Stimulated activated CD4-positive, alpha-beta T cell treated with anti-CD3 and anti-CD28 coated beads, TNF-alpha, amount 100 ng/mL, for 48 hours (primary cell): ENCODE measurements at places on chromosomes 3 and 15.
A peak's percentile ranks its signal among the peaks of the same experiment; 100 is the strongest.

GRCh38 chr3:102068327-102068726 lies 219.0 kb downstream of the NFKBIZ start:
- DNase-seq = no peak

DNA sequence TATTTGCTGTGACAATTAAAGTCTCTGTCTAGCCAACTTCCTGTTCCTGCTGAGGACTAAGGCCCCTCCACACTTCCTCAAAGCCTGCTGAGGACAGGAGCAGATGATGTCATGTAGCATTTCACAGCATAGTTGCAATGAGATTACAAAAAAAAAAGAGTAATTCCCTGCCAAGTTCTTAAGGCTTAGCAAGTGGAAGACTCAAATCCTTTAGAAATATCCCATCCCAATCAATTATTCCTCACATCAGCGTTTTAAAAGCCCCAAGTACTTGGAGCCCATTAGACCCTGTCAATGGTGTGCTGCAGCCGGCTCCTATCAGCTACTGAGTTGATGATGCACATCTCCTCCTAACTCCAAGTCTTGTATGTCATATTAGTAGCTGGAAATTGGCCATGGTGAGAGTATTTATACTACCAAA lies 51.7 kb downstream of the TRANK1 start:
- no peak for DNase-seq

DNA sequence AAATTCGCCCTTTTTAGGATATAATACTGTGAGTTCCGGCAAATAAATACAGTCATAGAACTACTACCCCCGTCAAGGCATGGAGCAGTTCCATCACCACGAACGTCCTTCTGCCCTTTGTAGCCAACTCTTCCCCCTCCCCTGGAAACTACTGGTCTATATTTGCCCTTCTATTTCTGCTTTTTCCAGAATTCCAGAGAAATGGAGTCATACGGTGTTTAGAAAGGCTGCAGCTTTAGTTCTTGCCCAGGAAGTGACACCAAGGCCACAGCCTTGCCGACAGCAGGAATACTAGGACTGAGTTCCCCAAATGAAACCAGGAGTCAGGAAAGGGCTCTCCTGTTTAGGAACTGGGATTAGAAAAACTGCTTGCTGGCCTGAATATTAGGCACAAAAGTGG lies 291.2 kb downstream of the FAM43A start:
- DNase-seq = no peak

GRCh38 chr3:2823031-2823430 lies 287.1 kb downstream of the IL5RA start:
- DNase-seq = no peak

DNA sequence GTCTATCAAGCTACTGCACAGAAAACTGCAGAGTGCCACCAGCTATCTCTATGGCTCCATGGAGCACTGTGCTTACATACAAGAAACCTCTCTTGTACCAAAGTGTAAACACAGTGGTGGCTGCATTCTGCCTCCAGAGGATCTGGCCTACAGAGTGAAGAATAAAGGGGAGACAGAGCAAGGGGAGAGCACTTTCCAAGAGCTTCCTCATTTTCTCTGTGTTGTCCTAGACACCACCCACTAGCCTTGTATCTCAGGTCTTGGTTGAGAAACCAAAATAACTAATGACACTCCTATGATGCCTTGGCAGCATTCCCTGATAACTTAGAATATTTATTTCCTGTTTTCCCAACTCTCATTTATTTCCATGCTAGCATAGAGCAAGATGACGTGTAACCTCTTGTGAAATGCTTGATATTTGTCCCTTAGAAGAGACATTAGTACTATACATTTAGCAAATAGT lies 56.9 kb upstream of the PHLDB2 start:
- DNase-seq = no peak

GRCh38 chr3:12349895-12350811 lies 61.3 kb downstream of the PPARG start:
- no peak for DNase-seq

DNA sequence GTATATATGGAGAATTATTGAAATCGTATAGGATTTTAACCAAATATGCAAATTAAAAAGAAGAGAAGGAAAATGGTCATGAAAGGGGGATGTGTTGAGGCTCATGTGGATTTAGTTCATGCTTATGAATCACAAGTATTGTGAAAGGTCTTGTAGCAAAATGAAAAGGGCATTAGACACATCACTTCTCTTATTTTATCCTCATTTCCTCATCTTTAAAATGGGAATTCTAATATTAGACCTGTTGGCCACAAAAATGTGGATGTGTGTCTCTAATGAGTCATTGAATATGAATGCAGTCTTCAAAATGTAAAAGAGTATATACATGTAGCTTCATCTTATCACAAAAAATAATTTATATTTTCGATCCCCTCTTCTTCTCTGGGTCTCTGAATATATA lies 14.9 kb upstream of the ALCAM start:
- no peak for DNase-seq

DNA sequence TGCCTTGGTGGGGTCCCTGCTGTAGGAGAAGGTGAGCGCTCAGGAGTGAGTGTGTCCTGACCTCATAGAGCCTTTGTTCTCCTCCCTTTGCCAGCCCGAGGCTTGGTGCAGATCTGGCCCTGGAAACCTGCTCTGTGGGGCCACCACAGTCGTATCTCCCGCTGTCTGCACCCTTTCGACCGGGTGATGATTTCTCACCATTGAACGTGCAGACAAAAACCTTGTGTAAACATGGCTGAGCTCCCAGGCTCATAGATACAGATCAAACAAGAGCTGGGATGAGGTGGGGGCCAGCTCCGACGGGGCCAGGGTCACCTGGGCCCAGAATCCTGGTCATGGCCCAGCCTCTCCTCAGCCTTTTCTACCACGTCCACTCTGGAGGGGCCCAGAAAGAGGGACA lies 34.6 kb upstream of the ESYT3 start:
- DNase-seq = no peak

- no peak for DNase-seq
Observed at GRCh38 chr15:48720646-48721045, 75.1 kb upstream of the FBN1 start.

- DNase-seq = no peak
Observed at GRCh38 chr3:127337911-127338531, 50.2 kb upstream of the PRR20G start.

GRCh38 chr3:12705981-12706380 lies 42.1 kb upstream of the RAF1 start:
- no peak for DNase-seq

DNA sequence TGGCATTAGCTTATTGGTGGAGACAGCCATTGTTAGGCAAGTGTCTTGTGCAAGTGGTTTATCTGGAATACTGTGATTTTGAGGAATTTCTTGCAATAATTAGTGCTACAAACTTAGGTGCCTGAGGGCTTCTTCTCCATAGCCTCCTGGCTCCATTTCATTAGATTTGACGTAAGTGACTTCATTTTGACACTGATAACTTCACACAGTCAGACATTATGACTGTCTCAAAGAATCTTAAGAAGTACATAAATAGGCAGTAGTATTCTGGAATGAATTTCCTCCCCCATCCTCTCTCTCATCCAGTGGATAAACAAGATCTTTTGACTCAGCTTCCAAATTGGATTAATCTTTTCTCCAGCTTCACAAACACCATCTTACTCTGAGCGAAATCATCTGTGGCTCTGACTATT lies 19.0 kb downstream of the ARL14 start:
- no peak for DNase-seq

- peak; percentile 41 for DNase-seq
Observed at GRCh38 chr3:107523539-107524325, 970 bp downstream of the BBX start.

- DNase-seq = no peak
Observed at GRCh38 chr3:196489747-196490146, 13.8 kb downstream of the RNF168 start.

DNA sequence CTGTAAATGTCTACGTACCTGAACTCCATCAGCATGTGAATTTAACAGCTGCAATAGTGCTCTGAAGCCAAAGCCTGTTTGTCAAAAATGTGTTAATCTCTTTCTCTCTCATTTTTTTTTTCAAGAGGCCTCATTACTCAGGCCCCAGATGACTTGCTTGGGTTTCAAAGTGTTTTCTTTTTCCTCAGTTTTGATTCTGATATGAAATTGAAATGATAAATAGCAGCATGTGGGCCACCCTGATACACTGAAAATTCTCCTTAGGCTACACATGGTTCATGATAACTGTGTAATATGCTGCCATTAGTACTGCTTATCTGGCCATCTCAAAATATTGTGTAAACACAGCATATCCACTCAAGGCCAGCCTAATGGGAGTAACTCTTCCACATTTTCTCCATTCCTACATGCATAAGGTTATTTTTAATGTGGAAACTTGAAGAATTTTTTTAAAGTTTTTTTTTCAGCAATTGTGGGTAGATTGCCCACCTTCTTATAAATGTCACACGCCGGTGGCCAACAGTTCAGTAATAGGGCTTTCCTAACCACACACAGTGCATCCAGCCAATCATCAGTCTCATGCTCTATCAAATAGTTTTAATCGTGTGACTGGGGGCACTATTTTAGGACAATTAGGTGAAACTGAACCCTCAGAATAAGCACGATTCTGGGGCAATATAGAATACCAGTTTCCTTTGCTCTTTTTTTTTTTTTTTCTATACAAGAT lies 13.1 kb upstream of the DENND4A start:
- no peak for DNase-seq

DNA sequence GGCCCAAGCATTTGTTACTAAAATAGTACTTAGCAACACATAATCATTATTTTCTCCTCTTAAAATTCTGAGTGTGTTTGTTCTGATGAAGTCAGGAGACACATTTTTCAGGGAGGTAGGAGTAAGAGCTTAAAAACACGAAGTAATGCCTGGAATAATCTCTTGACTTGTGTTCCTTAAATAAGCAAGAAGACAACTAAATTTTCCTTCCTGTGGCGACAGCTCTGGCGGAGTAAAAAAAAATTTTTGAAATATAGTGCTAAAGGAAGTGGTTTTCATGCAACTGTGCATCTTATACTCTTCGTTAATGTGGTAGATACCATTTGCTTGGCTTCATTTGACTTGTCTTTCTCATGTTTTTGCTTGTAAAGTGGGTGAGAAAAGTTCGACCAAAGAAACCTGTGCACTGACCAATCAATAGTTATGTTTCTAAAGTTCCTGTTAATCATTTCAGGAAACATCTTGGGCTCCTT lies 11.1 kb upstream of the MBNL1 start:
- DNase-seq = no peak

DNA sequence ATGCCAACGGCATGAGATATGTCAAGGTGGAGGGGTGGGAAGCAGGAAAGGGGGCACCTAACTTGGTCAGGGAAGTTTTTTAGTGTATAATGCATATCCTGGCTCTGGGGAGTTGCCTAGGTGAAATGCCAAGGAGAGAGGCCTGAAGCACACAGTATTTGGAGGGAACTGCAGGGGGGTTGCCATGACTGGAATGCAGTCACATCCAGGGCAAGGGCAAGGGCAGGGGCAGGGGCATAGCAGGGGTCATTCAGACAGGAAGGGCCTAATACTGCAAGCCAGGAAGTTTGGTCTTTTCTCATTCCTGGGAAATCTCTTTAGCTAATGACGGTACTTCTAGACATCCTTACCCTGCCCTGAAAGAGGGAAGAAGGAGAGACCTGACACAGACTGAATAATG lies 60.5 kb downstream of the MYRIP start:
- no peak for DNase-seq
